ENCODE measurements at places on chromosomes 11 and 22.

DNA sequence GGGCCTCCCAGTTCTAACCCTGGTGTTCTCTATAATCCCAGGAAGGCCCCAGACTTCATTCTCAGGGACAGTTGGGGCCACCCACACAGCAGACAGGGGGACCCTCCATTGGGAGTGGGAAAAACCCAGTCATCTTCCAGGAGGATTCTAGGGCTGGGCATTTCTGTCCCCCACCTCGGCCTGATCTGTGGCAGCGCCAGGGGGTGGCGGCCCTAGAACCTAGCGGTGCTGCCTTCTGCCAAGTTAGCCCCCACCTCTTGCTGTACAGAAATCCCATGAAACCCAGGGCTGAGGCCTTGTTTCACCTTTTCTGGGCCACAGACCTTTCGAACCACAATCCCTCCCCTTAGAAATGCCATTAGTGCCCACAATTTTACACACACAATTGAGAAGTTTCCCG is 9.6 kb downstream of the CHST1 start:
- DNase-seq = no peak

DNA sequence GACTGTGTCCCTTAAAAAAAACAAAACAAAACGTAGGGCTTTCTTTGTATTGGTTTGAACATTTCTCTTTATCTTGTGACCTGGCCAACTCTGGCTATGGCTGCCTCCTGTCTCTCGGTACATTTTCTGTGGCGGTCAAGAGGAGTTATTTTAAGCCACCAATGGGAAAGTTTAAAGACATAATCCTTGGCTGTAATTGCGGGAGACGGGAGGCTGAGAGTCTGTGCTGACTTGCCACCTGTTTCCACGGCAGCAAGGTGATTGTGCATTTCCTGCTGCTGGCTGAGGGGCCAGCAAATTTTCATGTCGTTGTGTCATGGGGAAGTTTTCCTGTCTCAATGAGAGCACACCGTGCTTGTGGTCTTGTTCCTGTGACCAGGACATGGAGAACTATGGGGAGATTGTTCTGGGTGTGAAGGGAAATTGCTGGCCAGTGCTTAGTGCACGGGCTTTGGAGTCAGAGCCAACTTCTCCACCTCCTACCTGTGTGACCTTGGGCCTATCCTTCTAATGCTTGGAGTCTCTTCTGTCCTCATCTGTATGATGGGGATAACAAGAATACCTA is 11.0 kb downstream of the PTPRJ start:
- no peak for DNase-seq

DNA sequence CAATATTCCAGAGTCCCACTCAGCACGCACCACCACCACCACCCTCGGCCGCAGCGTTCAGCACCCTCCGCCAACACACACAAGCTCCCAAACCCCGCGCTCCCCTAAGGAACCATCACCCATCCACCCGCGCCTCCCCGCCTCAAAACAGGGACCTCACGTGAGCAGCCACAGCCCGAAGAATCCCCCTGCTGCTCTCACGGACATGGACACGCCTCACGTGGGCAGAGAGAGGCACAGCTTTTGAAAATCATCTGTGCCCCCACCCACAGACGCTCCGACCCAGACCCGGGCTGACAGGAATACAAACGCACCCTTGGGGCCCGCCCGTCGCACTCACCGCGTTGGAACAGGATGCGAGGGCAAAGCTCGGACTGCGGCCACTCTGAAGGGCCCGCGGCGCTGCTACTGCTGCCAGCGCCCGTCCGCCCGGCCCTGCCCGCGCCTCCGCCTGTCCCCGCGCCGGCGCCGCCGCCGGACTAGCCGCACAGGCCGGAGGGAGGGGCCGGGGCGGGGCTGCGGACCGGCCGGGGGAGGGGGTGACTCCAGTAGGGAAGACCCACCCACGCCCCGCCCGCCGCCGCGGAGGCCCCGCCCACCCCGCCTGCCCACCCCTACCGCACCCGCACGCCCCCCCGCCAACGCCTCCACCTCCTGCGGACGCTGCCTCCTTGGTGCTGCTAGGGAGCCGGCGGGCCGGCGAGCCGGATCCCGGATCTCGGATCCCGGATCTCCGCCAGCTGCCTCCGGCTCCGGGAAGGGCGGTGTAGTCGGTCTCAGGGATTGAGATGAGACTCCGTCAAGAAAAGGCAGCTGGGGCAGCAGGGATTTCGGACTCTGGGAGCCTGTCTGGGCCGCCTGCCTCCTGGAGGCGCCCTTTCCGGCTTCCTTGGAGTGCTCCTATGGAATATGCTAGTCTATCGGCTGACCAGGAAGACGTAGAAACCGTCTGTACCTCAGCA is at the start of gene TRIM3:
TRIM3 (minus strand) TSS at position 491 of the 962 bp plus-strand sequence. CDS start 8,246 bp downstream, outside the sequence.
- peak; percentile 43 for DNase-seq

- DNase-seq = no peak
Observed at GRCh38 chr22:28771195-28771791, 1.2 kb upstream of the CCDC117 start.

DNA sequence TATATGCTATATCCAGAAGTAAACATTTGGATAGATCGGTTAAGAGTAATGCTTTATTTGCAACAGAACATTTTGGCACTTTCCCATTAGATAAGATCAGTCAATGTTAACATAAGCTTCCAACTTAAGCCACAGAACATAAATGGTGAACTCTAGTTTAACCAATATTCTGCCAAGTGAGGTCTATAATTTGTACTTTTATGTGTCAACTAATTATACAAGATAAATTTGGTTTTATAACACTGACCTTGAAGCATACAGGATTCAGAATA is 23.5 kb upstream of the BLID start:
- no peak for DNase-seq

DNA sequence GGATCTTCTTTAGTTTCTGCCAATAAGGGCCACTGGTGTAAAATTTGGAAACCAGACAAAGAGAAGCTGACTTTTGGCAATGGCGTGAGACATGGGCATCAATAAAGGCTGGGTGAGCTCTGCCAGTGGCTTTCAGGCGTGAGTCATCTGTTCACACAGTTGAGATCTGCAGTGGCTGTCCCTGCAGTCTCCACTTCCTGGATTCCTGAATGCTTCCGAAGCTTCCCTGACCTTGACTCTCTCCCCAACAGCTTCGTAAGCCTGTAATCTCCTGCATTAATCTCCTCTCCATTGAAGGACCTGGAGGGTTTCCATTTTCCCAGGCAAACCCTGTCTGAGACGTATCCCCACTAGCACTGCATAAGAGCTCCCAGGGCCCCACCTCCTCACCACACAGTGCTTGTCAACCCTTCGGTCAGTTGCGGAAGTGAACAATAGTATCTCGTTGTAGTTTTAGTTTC is 574.7 kb downstream of the TBC1D22A start:
- no peak for DNase-seq

DNA sequence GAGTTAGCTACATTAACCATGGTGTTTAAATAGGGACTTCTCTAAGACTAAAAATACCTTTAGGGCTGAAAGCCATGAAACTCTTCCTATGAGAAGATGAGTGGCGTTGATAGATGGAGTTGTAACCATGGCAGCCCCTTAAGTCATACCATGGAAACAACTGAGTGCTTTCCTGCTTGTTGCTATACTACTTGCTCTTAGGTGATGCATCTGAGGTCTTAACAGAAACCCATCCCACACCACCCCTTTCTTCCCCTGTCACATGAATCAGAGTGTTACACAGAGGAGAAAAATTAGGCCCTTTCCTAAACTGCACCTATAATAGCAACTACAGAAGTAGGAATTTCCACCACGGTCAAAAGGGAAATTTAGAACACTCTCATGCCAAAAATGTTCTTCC is 64.3 kb upstream of the ZC3H12C start:
- DNase-seq = no peak

DNA sequence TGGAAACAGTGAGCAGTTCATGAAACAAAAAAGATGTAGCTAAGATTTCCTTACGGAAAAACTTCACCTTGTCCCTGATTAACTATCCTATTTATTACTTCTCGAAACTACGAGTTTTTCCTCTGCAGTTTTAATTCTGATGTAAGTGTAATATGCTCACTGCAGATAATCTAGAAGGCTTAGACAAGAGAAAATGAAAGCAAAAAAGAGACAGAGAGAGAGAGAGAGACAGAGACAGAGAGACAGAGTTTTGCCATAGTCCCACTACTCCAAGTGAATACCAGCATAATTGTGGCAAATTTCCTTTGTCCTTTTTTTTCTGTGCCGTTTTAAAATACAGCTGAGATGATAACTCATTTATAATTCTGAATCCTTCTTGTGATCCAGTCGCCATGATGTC is 24.8 kb downstream of the FSHB start:
- DNase-seq = no peak

DNA sequence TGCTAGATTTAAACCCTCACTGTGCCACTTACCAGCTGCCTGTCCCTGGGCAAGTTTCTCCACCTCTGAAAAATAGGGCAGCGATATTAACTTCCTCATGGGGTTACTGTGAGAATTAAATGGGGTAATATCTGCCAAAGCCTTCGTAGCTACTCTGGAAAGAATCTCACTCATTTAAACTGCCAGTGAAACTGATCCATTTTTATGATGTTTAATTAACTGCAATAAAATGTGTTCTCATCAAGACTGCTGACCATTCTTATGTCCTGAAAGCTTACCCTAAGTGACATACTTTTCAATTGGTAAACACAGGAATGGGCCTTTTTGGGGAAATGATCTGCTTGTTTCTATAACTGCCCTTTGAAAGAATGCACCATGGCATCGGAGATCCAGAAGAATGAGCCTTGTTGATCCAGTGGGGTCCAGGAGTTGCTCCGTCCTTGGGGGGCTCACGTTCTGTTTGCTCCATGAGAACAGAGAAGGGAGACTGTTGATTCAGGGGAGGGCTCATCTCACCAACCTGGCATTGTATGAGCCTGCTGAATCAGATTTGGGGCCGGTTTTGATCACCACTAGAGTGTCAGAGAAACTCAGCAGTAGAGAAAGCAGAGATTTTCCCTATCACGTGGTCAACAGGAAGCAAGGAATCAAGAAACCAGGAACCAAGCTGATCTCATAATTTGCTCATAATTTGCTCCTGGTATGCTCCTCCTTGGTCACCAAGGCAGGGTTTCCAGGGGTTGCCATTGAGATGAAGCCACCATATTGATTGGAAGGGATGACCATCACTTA is 7.0 kb upstream of the CCDC86 start:
- DNase-seq = no peak

- DNase-seq = no peak
Observed at GRCh38 chr11:104852811-104853210, 45.4 kb downstream of the CASP12 start.

GRCh38 chr11:114149689-114150407 is 90.3 kb downstream of the ZBTB16 start:
- DNase-seq = no peak

DNA sequence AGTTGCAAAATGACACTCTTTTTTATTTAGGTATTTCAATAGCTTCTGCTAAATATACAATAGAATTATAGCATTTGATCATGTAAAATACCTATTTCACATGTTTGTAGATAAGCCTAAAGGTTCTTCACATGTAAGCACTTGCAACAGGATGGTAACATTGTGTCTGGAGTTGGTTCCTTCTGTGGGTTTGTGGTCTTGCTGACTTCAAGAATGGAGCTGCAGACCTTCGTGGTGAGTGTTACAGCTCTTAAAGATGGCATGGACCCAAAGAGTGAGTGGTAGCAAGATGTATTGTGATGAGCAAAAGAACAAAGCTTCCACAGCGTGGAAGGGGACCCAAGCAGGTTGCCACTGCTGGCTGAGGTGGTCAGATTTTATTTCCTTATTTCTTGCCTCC is 246.4 kb upstream of the PDGFD start:
- DNase-seq = no peak

- no peak for DNase-seq
Observed at GRCh38 chr22:24216541-24217209, 28.2 kb downstream of the GGT5 start.

- DNase-seq = no peak
Observed at GRCh38 chr11:3947061-3947460, 91.6 kb downstream of the STIM1 start.

DNA sequence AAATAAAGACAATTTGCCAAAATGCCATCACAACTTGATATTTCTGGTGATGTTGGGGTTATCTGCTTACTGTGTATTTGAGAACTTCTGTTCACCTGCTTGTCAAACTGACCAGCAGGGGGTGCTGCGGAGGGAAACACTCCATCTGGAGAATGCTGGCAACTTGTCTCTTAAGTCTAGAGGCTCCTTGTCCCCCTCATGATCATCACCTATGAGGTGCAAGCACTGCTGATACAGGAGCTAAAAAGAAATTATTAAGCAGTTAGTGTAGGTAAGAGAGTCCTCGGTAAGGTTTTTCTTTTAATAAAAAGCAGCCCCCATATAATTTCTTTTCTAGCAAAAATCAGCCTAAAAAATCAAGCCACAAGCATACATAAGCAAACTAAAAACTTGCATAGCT is 32.7 kb upstream of the GLYATL1B start:
- peak; percentile 64 for DNase-seq

- DNase-seq = no peak
Observed at GRCh38 chr11:1422481-1422880, 32.7 kb downstream of the BRSK2 start.

DNA sequence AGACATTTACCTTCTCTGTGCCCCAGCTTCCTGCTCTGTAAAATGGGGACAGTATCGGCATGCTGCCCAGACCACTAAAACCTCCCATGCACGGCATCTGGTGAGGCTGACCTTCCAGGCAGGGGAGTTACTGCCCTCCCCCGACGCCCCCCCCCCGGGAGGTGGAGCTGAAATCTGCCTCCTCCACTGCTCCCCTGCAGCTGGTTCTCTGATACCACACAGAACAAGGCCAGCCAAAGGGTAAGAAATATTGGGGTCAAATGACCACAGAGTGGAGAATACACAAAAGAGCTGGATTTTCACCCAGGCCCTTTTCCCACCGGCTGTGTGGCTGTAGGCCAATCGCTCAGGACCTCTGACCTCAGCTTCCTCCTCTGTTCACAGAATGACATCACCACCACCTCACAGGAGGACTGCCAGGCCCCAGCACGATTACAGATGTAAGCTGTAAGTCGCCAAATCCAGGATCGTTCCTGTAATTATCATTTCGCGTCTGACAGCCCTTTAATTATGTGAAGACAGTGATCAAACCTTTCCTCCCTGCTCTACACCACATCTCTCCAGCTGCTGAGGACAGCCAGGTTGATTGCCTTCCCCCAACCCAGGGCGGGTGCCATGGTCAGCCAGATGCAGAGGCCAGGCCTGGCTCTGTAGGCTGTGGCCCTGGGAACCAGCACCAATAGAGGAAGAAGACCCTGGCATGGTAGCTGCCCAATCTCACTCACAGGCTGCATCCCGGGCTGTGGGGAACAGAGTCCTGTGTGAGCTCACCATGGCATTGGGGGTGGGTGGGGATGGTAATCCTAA is 35.7 kb upstream of the KLHL35 start:
- DNase-seq = no peak

- DNase-seq = no peak
Observed at GRCh38 chr11:41784513-41785335, 325.3 kb upstream of the LRRC4C start.

GRCh38 chr11:32400196-32400595 is 35.1 kb downstream of the WT1 start:
- DNase-seq = no peak
